ENCODE measurements at places on chromosomes 6 and 20.

DNA sequence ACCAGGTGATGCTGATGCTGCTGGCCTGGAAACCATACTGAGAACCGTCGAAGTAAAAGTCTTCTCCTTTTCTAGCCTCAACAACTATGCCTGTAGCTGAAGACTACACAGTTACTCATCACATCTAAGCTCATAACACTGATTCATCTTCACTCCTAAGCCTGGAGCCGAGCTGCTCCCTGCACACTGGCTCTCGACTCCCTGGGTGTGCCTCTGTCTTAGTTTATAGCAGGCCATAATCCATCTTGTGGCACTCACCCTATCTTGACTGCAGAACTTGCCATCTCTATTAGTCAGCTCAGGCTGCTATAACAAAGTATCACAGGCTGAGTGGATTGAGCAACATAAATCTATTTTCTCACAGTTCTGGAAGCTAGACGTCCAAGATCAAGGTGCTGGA lies 191.0 kb downstream of the UNC5CL start:
- no peak for DNase-seq

- no peak for DNase-seq
Observed at GRCh38 chr6:47628448-47629272, 69.7 kb upstream of the ADGRF4 start.

- no peak for DNase-seq
Observed at GRCh38 chr20:42598581-42598980, 591.1 kb downstream of the PTPRT start.

- no peak for DNase-seq
Observed at GRCh38 chr6:57198926-57199636, 23.0 kb downstream of the RAB23 start.

- DNase-seq = peak; percentile 70
Observed at GRCh38 chr6:144897441-144897921, 612.3 kb downstream of the UTRN start.

DNA sequence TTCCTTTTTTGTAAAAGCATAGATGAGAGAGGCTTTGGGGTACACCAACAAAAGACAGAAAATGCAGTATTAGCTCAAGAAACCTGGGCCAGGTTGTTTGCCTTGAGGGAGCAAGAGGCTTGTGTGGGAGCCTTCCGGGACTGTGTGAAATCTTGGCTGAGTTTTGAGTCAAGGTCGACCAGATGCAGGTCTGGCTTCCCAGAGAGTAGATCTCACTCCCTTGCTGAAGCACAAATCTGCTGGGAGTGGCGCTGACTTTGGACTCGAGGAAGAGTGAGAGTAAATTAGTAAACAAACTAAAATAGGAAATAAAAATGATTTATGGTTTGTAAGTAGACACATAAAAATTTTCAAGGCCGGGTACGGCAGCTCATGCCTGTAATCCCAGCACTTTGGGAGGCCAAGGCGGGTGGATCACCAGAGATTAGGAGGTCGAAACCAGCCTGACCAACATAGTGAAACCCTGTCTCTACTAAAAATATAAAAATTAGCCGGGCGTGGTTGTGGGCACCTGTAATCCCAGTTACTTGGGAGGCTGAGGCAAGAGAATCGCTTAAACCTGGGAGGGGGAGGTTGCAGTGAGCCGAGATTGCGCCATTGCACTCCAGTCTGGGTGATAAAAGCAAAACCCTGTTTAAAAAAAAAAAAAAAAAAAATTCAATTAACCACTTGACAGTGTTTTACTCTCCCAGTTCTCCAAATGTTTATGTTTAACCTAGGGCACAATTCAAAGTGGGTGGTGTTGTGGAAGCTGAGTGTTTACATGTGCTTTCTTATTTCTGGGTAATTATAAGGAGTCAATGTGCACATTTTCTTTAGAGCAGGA lies 27.7 kb upstream of the EDN1 start:
- no peak for DNase-seq

- DNase-seq = no peak
Observed at GRCh38 chr20:43781215-43781614, 54.4 kb upstream of the GTSF1L start.

DNA sequence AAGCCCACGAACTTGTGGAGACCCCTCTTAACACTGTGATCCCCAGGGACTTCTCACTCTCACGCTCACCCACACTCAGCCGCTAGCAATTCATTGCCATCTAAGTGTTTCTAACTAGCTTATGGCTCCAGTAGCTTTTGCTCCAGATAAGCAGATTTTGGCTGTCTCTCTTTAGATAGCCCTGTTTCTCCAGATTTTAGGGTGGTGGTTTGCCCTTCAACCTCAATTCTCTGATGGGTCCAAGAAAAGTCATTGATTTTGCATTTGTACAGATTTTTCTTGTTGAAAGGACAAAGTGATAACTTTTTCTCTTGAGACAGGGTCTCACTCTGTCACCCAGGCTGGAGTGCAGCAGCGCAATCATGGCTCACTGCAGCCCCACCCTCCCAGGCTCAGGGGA lies 41.2 kb downstream of the NR2E1 start:
- DNase-seq = no peak

DNA sequence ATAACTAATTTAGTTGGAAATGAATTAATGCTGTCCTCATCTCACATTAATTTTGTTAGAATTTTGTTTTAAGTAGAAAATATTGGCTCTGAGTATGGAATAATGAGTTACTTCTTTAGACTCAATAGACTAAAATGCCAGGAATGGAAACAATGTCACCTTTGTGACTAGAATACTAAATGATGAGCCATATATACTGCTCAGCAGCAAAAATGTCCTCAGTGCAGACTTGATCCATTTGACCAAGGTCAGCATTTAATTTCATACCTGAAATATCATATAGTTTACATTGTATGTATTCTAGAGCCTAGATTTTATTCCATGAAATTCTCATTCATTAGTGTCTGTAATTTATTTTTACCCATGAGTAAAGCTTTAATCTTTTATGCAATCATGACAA lies 217.7 kb downstream of the ADGRB3 start:
- no peak for DNase-seq

- DNase-seq = no peak
Observed at GRCh38 chr20:48680650-48681049, 147.1 kb downstream of the PREX1 start.

DNA sequence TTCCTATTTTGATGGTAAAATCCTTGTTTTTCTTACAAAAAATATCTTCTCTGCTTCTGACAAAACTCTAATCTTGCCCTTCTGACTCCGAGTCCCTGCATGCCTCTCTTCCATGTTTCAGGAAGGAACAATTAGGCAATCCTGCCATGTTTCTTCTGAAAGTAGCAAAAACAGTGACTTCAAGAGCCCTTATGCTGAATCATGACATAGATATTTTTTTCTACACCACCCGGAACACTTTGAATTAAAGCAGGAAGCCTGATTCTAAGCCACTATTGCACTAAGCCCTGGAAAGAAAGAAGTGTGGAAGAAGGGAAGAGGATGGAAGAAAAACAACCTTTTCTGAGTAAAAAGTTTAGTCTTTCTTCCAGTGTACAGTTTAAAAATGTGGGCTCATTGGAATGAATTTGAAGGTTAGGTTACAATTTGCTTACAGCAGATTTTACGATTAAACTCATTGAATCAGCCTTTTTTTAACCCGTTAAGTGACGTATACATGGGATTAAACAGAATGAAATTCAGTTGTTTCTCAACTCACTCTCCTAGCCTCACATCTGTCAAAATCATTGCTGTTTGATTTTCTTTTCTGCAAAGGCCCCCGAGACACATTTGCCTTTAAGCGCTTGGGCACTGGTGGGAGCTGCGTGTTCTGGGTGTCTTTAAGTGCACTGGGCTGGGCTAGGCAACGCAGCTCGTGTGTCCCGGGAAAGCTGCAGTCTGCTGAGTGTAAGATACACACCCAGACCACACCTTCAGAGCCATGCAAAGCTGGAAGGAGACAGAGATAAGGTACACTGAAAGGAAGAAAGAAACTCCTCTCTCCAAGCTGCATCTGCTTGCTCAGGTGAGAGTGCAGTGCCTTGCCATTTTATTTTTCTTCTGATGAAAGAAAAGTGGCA lies 159.4 kb upstream of the CITED2 start:
- peak; percentile 68 for DNase-seq

GRCh38 chr6:98546376-98546775 lies 288.0 kb upstream of the POU3F2 start:
- DNase-seq = no peak

GRCh38 chr20:53712212-53712977 lies 118.8 kb upstream of the ZNF217 start:
- DNase-seq = no peak

DNA sequence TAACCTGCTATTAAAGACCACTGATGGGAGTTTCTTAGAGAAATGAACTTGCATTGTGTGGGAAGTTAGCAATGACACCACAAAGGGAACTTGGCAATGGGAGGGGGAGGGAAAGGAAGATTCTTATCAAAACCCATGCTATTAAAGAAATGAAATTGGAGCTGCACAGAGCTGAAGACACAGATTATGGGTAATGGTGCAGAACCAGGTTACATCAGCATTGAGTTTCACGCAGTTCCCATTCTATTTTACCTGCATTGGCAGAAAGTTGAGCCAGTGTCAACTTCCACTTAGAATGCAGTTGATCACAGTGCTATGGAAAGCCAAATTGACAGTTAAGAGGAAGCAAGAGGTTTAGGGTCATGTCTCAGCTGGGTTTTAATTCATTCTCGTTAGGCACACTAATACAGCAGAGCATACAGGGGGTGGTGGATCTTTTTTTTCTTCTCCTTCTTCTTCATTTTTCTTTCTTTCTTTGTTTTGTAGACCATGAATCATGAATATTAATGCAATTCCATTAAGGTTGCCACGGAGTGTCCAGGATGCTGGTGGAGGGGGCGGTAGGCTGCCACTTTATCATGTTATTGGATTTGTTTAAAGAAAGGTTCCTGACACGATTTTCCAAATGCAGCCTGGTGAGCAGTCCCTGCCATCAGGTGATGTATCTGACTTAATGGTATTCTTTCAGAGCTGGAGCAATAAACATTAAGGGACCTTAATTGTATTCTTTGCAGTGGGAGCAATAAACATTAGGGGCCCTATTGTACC lies 1092.0 kb upstream of the MAP3K7 start:
- no peak for DNase-seq

Data from fibroblast of skin of left quadriceps (primary cell).